ENCODE measurements at places on chromosomes 6 and 20. TPM values are rescaled to one million over a fixed set of nuclear protein-coding genes. Genes with fewer than 3 reads are reported as not detected.

The SPINT3 gene
- not detected for polyA plus RNA-seq

The GABRR1 gene
- 0.20 TPM for polyA plus RNA-seq

The NTSR1 gene
- 0.02 TPM for polyA plus RNA-seq

The SIRPG gene
- polyA plus RNA-seq, result 0.62 TPM

The CCN6 gene
- not detected for polyA plus RNA-seq

The AGER gene
- polyA plus RNA-seq, result 8.3 TPM

The HLA-DPB1 gene
- 39.1 TPM for polyA plus RNA-seq

The HDGFL1 gene
- polyA plus RNA-seq, result not detected

The SPATA25 gene
- polyA plus RNA-seq, result 0.76 TPM

The SLC17A3 gene
- polyA plus RNA-seq, result not detected

The NEDD9 gene
- polyA plus RNA-seq, result 2.1 TPM

The CPXM1 gene
- 0.28 TPM for polyA plus RNA-seq

The UBE2C gene
- polyA plus RNA-seq, result 83.4 TPM

The AGPAT4 gene
- polyA plus RNA-seq, result 2.0 TPM

The HS3ST5 gene
- not detected for polyA plus RNA-seq

The C6orf163 gene
- 0.16 TPM for polyA plus RNA-seq

The BFSP1 gene
- 1.2 TPM for polyA plus RNA-seq

The CYP24A1 gene
- 1.6 TPM for polyA plus RNA-seq

The MYT1 gene
- not detected for polyA plus RNA-seq

The ZSCAN16 gene
- 6.3 TPM for polyA plus RNA-seq

The TMEM170B gene
- polyA plus RNA-seq, result 0.22 TPM

The MOG gene
- polyA plus RNA-seq, result not detected

The LTA gene
- 0.14 TPM for polyA plus RNA-seq

The MOXD1 gene
- polyA plus RNA-seq, result 15.4 TPM

The ZGPAT gene
- polyA plus RNA-seq, result 24.4 TPM

The NINL gene
- polyA plus RNA-seq, result 9.9 TPM

The RCAN2 gene
- 4.8 TPM for polyA plus RNA-seq

The ZNF391 gene
- 0.47 TPM for polyA plus RNA-seq

The TCF15 gene
- polyA plus RNA-seq, result 0.39 TPM

The SEMG2 gene
- not detected for polyA plus RNA-seq

The ASIP gene
- not detected for polyA plus RNA-seq

The HIVEP2 gene
- 4.8 TPM for polyA plus RNA-seq

The NKAPL gene
- 0.85 TPM for polyA plus RNA-seq

The NOTCH4 gene
- polyA plus RNA-seq, result 17.8 TPM

The SIM1 gene
- not detected for polyA plus RNA-seq

The LTB gene
- polyA plus RNA-seq, result 3.0 TPM

The TNF gene
- 2.4 TPM for polyA plus RNA-seq

The RBPJL gene
- 0.04 TPM for polyA plus RNA-seq

Data from esophagus (tissue), 2 donors.